ENCODE measurements at places on chromosomes 12 and 14.

DNA sequence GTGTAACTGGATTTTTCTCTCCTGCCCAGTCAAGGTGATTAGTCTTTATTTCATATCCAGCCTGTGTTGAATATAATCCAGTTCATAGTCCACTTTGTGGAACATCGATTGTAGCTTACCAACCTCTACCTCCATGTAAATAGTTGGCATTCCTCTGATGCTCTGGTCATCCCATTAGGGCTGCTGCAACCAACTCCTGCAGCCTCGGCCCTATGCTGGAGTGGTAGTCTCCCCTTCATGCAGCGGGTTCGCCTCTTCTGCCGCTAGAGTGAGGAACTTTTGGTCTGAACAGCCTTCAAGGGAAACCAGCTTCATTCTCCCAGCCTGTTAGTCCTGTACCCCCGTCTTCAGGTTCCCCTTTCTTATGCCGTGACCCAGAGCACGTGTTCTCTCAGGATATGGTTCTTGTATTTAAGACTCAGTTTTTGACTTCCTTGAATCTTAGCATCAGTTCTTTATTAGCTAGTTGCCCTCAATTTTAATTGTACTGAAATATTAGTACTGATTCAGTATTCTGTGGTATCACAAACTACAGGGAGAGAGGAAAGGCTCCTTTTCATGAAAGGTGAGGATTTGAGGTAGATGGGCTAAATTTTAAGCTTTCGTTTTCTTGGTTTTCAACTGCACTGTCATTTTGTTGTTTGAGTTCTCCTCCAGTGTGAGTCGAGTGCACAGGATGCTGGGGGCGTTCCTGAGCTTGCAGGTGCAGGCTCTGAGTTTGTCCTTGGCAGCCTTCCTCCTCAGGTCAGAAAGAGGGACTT, 33.2 kb downstream of the ZNF664 start:
- DNase-seq, result no peak

DNA sequence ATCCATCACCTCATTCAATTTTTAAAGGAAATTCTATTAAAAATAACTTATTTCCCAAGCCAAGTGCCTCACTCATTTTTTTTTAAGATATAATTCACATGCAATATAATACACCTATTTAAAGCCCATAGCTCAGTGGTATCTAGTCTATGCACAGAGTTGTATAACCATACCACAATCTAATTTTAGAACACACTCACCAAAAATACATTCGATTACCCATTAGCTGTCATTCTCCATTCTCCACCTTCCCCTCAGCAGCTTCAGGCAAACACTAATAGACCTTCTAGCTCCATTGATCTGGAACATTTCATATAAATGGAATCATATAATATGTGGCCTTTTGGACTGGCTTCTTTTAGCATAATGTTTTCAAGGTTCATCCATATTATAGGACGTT, 49.5 kb downstream of the CLMN start:
- no peak for DNase-seq

DNA sequence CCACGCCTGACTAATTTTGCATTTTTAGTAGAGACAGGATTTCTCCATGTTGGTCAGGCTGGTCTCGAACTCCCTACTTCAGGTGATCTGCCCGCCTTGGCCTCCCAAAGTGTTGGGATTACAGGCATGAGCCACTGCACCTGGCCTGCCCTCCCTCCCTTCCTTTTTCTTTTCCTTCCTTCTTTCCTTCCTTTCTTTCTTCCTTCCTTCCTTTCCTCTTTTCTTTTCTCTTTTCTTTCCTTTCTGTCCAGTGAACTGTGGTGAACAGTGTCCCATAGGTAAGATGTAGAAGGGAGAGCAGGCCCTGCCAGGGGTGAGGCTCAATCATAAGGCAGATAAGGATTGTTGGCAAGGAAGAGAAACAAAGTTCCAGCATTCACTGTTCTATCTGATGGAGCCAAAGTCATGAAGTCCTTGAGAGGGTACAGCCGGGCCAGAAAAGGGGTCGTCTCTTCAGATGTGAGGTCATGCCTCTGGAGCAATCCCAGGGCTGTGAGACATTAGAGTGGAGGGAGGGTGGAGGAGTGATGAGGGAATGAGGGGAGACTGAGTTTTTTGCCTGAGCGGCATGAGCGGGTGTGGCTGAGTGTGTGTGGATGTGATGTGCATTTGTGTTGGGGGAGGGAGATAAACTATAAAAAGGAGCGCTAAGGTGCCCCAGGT, 4.2 kb upstream of the MLF2 start:
- no peak for DNase-seq

DNA sequence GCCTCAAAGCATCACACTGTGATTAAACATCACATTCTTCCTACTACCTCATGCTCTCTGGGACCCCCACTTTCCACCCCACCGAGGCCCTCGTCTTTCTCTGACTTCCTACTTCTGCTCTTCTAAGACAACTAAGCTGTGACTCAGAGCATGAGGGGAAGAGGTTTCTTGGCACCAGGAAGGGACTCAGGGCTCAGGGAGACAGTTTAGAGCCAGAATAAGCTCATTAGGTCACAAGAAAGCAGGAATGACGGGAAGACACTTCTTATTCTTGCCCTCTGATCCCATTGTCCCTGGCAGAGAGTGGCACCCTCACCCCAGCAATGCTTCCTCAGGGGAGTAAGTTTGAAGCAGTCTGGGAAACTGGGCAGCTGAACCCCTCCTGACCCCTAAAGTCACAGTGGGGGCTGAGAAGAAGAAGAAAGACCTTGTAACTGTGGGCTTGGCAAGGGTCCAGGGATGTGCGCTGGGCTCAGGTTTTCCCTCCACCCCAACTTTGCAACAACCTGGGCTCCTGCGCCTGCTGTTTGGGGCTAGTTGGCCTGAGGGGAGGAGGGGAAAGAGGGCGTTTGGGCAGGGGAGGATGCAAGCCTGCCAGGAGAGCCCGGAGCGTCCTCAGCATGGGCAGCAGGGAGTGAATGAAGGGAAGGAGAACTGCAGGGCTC, 64.6 kb upstream of the ACTN1 start:
- no peak for DNase-seq

DNA sequence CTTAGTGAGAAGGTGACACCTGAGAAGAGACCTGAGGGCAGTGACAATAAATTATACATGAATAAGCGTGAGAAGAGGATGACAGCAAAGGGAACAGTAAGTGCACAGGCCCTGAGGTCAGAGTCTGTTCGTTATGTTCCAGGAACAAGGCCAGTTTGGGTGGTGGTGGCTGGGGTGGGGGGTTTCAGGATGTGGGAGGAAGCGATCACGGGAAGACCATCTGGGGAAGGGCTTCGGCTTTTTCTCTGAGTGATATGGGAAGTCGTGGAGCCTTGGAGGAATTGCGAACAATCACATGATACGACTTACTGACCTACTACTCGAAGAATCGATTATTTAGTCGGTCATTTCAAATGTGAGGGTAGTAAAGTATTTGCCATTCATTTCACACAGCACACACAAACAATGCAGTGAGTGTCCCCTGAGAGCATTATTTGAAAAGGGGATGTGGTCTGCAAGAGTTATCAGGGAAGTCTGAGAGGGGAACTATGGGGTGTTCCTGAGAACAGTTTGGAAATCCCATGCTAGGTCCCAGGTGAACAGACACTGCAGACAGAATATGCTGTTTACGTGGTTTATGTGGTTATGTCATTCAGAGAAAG, 94.7 kb downstream of the SLC38A1 start:
- DNase-seq, result no peak

DNA sequence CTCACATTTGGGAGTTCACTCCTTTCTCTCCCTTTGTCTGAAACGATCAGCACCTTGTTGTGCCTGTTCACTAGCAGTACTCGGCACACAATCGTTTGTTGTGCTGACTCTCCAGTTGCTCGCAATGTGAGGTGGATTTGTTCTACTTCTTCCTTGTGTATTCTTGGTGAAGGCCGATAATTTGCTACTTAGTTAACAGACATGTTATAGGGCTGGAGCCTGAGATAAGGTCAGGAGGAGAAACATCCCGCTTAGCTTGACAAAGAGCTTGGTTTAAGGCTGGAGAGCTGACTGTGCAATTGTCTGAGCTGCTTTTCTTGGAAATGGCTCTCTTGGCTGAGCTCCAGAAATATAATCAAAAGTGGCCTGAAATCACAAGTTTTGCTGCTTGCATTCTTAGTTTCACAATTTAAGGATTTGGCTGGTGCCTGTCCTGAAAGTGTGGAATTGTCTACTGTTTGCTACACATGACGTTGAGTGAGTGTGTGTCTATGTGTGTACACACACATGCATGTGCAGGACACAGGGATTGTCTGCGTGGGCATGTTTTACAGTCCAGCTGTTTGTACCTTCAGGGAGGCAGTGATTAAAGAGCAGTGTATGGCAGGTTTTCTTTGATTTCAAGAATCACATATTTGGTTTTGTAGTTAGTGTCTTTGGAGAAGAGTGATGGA, 77.7 kb downstream of the ARF6 start:
- no peak for DNase-seq

DNA sequence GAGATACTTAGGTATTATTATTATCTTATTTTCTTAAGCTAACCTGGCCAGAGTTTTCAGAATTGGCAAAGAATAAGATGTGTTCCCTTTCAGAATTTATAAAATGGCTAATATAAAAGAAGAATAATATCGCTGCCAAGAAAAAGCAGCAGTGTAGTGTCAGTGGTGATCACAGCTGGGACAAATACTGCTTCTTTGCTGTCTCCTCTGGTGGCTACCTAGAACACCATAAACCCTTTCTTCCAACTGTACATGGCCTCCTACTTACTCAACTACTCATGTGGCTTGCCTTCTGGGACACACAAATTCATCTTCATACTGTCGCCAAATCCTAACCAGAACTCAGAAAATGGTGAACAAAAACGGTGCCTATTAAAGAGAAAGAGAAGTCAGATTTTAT, 72.7 kb downstream of the MED13L start:
- no peak for DNase-seq

DNA sequence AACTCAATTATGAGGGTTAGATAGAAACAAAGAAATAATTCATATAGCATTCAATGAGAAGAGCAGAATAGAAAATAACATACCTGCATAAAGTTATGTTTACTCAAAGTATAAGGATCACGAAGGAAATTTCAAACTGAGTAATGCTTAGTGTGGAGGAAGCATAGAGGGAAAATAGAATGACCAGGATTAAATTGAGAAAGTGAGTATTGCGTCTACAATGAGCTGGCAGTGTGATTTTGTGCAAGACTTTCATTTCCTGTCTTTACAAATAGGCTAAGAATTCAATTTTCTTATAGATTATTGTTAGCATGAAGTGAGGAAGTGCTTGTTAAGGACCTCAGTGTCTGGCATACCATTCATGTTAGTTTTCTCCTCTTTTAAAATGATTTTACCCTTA, 12.0 kb downstream of the ADGRD1 start:
- no peak for DNase-seq

DNA sequence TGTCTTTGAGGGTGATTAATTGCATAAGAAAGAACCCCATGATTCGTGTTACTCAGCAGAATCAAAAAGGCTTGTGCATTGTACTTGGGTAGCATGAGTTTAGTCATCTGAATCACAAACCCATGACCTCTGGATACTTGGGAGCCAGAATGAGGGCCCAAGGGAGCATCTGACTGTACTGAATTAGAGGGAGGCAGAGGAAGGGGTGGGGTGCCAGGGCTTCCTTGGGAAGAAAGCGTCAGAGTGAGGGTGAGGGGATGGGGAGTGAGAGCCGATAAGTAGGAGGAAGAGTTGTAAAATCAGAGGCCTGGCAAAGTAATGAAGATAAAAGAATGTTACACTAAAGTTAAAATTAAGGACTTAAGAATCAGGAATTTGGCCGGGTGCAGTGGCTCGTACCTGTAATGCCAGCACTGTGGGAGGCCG, 29.8 kb downstream of the GPRC5D start:
- no peak for DNase-seq

- no peak for DNase-seq
These were observed 4.3 kb downstream of the GAPDH start for GRCh38 chr12:6538420-6539313.

GRCh38 chr12:64699504-64700115, 59.6 kb downstream of the GNS start:
- no peak for DNase-seq

- DNase-seq, result no peak
These were observed 8.5 kb downstream of the ZFYVE21 start for GRCh38 chr14:103724116-103724515.
